ENCODE measurements at places on chromosomes 13 and 19. TPM values are rescaled to one million over a fixed set of nuclear protein-coding genes. Genes with fewer than 3 reads are reported as not detected.
A peak's percentile ranks its signal among the peaks of the same experiment; 100 is the strongest.

ZNF470 gene
- total RNA-seq: 11.0 TPM

ZNF724 gene
- 8.0 TPM for total RNA-seq

FXYD7 gene
- total RNA-seq: not detected

PCSK4 gene
- total RNA-seq: 203 TPM

PCDH17 gene
- 27.9 TPM for total RNA-seq

CNN1 gene
- total RNA-seq: 151 TPM

ZNF625 gene
- total RNA-seq: 6.5 TPM

THSD1 gene
- 4.4 TPM for total RNA-seq

DNA sequence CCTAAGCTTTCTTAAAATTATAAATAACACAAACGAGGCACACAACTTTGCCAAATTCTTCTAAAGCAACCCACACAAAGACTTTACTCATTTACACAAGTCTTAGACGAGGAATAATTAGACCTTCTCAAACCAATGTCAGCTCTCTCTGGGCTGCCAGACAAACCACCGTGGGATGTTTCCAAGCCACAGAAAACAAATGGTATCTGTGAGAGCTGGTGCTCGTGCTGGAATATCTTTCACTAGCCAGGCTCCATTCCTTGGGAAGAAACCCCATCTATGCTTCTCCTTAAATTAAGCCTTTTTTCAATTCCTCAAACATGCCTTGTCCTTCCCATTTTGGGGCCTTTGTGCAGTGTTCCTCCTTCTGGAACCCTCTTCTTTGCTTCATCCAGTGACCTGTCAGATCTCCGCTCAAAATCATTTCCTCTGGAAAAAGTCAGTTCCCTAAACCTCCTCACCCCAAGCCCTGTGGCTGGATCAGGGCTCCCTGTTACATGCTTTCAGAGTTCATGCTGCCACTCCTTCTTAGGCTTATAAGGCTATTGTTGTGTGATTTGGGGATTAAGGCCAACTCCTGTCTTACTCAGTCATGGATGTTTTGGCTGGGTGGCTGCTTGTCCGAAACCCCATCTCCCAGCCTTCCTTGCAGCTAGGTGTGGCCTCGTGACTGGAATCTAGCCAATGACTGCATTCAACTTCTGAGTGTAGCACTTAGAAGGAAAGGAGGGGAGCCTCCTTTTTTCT, 64.2 kb upstream of the GTF2F2 start:
- DNase-seq: no peak

DNA sequence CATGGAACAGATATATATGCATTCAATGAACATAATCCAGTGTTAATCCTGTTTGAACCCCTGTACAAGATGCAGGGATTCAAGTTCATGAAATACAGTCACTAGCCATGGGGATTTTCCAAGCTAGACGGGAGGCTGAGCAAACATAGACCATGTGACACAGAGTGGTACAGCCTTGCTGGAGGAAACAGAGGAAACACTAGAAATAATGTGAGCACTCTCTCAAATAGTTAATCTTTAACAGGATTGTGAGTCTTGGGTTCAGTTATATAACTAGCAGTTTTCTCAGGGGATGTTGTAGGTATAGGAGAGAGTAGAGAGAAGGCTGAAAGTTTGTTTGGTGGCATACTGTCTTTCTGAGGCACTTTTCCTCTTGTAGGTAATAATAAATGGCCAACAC, 13.9 kb upstream of the LGALS16 start:
- DNase-seq: no peak

- no peak for DNase-seq
Measured at GRCh38 chr13:46982856-46983582, 86.2 kb upstream of the HTR2A start.

DNA sequence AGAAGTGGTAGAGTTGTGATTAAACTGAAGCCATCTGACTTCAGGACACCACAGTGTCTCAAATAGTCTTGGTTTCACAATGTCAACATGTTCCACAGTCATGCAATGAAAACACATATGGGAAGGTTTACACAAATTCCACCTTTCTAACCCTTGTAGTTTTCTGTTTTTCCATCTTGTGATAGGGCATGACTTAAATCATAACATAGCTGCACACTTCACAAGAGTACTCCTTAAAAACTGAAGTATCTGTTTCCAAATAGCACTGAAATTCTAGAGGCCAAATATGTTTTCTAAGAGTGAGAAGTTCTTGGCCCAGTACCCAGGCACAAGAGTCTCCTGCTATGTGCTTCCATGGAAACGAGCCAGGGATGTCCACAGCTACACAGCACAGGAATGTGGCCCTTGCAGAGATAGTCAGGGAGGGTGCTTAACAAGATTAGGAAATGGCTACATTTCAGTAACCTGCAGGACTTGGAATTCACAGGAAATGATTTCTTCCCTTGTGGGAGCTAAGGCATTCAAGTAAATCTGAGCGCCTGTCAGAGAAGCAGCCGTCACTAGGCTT, 269.1 kb downstream of the NDFIP2 start:
- peak; percentile 86 for DNase-seq

DNA sequence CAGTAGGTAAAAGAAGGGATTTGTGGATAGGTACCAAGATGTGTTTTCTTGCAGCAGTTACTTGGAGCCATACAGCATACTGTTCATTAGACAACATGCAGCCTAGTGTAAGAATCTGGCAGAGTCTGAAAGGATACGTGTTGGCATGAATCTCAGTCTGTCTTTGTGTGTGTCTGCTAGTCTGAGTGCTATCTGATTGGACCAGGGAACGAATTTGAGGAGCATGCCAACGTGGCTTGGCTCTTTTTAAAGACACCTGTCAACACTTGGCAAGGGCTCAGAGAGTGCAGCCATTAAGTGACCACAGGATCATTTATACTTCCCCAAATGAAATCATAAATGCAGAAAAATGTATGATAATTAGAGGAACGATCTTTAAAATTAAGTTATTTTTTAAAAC, 27.6 kb upstream of the ATXN8OS start:
- no peak for DNase-seq

DNA sequence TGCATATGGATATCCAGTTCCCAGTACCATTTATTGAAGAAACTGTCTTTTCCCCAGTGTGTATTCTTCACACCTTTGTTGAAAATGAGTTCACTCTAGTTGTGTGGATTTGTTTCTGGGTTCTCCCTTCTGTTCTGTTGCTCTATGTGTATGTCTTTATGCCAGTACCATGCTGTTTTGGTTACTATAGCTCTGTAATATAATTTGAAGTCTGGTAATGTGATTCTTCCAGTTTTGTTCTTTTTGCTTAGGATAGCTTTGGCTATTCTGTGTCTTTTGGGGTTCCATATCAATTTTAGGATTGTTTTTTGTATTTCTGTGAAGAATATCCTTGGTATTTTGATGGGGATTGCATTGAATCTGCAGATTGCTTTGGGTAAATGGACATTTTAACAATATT, 35.2 kb downstream of the ZNF136 start:
- DNase-seq: no peak

GRCh38 chr19:19321141-19321577, 530 bp downstream of the MAU2 start:
- DNase-seq: peak; percentile 20

DNA sequence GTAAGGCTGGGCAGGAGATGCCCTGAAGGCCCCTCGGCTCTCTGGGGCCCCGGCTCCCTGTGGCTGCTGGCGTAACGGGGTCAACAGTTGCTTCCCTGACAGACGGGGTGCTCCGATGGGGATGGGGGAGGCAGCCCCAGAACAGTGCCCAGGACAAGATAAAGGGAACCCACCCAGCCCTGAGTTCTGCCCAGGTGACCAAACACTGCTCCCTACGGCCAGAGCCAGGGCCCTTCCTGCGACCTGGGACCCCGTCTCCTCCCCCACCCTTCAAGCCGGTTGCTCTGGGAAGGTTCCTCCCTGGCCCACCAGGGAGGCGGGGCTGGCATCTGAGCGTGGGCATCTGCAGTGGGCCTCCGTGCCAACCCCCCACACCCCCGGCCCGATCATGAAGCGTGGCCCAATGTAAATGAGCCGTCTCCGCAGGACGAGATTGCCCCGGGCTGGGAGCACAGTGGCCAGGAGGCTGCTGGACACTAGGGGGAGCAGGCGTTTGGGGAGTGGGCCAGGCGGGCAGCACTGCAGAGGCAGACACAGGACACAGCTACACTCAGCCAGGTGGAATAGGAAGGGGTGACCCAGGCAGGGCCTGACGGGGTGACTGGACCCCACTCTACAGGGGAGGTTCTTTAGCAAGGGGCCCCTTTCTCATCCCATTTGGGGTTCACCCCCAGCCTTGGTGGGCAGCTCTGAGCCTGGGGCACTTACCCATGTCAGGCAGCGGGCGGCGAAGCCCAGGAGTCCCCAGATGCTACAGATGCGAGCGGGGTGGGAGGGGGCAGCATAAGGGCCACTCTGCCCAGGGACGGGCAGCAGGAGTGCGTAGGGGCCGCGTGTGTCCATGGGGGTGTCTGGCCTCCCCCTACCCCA, 1.2 kb upstream of the NKPD1 start:
- peak; percentile 42 for DNase-seq

GRCh38 chr19:16824658-16825311, 4.4 kb upstream of the SIN3B start:
- no peak for DNase-seq

DNA sequence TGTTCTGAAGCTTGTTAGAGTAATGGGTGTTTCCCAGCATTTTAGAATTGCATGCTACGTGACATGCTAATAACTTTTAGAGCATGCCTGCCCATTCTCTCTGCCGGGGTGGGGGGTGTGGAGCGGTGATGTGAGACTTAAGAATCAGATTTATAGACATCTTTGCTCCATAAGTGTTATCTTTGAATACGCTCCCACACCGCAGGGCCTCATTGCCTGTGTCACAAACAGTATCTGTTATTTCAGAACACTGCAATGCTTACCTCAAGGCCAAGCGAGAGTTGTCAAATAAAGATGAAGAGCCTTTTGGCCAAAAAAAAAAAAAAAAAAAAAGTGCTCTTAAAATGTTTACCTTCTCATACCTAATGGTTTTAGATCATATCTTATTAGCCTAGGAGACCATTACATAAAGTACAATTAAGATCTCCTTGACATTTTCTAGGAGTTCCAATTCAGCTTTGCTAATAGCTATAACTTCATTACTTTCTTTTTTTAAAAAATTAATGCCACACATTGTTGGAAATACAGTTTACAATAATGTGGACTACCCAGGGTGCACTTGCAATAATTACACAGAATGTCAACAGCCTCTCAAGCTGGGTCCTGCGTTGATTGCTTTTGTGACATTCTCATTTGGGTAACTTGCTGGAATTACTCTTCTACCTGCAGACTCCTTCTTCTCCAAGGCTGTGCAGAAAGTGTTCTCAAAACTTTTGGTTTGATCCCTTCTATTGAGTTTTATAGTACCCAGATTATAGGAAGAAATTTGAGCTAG, 525.3 kb downstream of the KLF12 start:
- DNase-seq: no peak

DNA sequence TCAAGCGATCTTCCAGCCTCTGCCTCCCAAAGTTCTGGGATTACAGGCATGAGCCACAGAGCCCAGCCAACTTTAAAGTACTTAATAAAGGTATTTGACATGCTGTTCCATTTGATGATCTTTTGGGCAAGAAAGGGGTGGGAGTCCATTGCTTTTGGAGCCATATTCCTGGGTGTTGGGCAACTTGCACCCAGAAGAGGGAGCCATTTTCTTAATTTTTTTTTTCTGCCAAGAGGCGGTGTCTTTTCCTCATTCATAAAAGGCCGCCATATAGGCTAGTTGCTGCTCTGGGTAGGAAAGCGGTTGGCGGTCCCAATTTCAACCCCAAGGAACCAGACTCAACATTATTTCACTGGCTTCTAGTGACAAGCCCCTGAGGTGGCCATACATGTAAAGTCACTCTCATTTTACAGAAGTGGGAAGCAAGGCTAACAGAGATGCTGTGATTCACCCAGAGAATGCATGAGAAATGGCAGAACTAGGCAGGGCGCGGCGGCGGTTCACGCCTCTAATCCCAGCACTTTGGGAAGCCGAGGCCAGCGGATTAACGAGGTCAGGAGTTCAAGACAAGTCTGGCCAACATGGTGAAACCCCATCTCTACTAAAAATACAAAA, 139.6 kb downstream of the CACNA1A start:
- DNase-seq: no peak

- no peak for DNase-seq
Measured at GRCh38 chr13:89550938-89551337, 1796.5 kb upstream of the MIR17HG start.

DNA sequence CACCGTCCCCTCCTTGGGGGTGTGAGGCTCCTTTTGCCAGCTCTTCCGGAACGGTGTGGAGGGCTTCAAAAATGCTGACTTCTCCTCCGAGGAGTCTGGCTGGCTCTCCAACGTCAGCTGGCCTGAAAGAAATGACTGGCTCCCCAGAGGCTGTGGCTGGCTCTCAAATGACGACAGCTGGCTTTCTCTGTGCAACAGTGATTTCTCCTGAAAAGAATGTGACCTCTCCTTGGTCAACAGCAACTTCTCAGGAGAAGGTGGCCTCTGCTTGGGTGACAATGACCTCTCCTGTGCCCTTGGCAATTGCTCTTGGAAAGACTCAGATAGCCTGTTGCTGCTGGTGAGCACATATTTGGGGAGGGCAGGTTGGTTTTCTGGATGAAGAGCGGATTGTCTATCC, 29.2 kb downstream of the ONECUT3 start:
- DNase-seq: no peak

DNA sequence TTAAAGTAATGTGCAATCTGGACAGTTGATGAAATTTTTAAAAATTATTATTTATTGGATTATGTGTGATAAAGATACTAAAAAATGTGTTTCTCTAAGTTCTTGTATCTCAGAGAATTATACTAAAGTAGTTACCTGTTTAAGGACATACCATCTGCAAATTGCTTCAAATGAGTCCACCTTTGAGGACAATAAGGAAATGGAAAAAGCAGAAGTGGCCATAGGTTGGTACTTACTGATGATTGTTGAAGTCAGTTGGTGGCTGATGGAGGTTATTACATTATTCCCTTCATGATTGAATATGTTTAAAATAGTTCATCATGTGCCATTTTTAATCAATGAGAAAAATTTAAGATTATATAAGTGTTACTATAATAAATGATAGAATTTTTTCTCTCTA, 367.0 kb downstream of the MYO16 start:
- no peak for DNase-seq
